ENCODE measurements at places on chromosomes 3 and 15. TPM values are rescaled to one million over a fixed set of nuclear protein-coding genes. Genes with fewer than 3 reads are reported as not detected.

Gene CACNA2D2
- polyA plus RNA-seq: 10.2 TPM

Gene ZXDC
- polyA plus RNA-seq: 26.9 TPM

Gene ADGRG7
- not detected for polyA plus RNA-seq

Gene CEMIP
- polyA plus RNA-seq: 3.0 TPM

Gene CPN2
- 0.09 TPM for polyA plus RNA-seq

Gene CLSTN2
- 3.1 TPM for polyA plus RNA-seq

Gene TRPM1
- not detected for polyA plus RNA-seq

Gene SPATA12
- 0.12 TPM for polyA plus RNA-seq

Gene RHCG
- polyA plus RNA-seq: not detected

Gene SLC30A4
- polyA plus RNA-seq: 5.4 TPM

Gene ACSBG1
- polyA plus RNA-seq: not detected

Gene EFCAB12
- polyA plus RNA-seq: 0.10 TPM

Gene GRAMD1C
- polyA plus RNA-seq: 2.2 TPM

Gene BFSP2
- polyA plus RNA-seq: not detected

Gene GDPGP1
- 3.1 TPM for polyA plus RNA-seq

Gene HRG
- 0.31 TPM for polyA plus RNA-seq

Gene GOLGA8R
- 7.7 TPM for polyA plus RNA-seq

Gene SAMD7
- not detected for polyA plus RNA-seq

Gene TMEM266
- 0.44 TPM for polyA plus RNA-seq

Gene SLC6A20
- polyA plus RNA-seq: 0.16 TPM

Gene MITF
- polyA plus RNA-seq: not detected

Gene GOLGA6A
- polyA plus RNA-seq: 0.34 TPM

Gene CADM2
- 28.5 TPM for polyA plus RNA-seq

Gene FSD2
- polyA plus RNA-seq: not detected

Gene ETV5
- 32.9 TPM for polyA plus RNA-seq
